ENCODE measurements at places on chromosomes 2 and 18. TPM values are rescaled to one million over a fixed set of nuclear protein-coding genes. Genes with fewer than 3 reads are reported as not detected.

DNA sequence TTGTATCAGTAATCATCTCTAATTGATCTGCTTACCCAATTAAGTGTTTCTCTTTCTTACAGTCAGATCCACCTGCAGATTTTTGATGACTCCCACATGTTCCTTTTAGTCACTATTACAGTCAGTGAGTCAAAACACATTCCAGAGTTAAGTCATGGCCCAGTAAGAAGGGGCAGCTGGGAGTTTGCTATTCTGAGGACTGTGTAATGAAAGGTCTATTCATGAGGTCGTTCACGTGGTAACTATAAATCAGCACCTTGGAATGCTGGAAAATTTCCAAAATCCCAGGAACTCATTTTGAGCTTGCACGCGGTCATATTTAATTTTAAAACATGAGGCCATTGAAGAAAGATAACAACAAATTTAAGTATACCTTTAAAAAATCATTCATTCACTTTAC is 252.5 kb downstream of the XIRP2 start:
- no peak overlapping the region for H3K27ac ChIP-seq
- H3K27me3 ChIP-seq = no peaks in the 10 kb centered on the region
- no peak overlapping the region for H3K4me3 ChIP-seq
- H3K4me1 ChIP-seq = no peaks in the 10 kb centered on the region
- no peaks in the 10 kb centered on the region for H3K36me3 ChIP-seq
- no peak for DNase-seq

GRCh38 chr2:60510713-60511112 is 42.7 kb downstream of the BCL11A start:
- H3K4me3 ChIP-seq = no peak overlapping the region
- H3K36me3 ChIP-seq = no peaks in the 10 kb centered on the region
- no peaks in the 10 kb centered on the region for H3K27me3 ChIP-seq
- peaks cover 3% of the 10 kb centered on the region for H3K4me1 ChIP-seq
- H3K27ac ChIP-seq = no peak overlapping the region

B3GNT7 gene
- 0.38 TPM for total RNA-seq

ZC3H15 gene
- total RNA-seq = 140 TPM

SH3RF3 gene
- total RNA-seq = 5.2 TPM

- no peaks in the 10 kb centered on the region for H3K4me1 ChIP-seq
- H3K4me3 ChIP-seq = no peak overlapping the region
- no peaks in the 10 kb centered on the region for H3K36me3 ChIP-seq
- H3K27ac ChIP-seq = no peak overlapping the region
- no peak for DNase-seq
These were observed 64.1 kb upstream of the ACVR1C start for GRCh38 chr2:157692768-157693167.

DNA sequence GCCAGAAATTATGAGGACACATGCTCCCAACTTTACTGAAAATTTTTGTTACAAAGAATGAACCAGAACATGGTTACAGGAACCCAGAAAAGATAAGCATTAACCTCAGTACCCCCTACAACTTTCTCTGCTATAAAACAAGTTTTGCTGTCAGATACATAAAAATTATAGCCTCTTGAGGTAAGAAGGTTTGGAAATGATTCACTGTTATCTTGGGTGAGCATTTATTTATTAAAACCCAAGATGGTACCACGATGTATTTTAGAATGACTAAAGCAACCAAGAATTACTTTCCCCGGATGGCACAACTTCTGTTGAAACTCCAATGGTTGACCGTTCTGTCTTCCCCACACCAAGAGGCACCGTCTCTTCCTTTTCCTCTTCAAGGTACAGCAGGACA is 72.9 kb downstream of the RBMS1 start:
- DNase-seq = no peak
- no peak overlapping the region for H3K4me3 ChIP-seq
- no peaks in the 10 kb centered on the region for H3K27me3 ChIP-seq

- H3K36me3 ChIP-seq = no peaks in the 10 kb centered on the region
- no peak overlapping the region for H3K27ac ChIP-seq
- H3K4me3 ChIP-seq = no peak overlapping the region
- H3K4me1 ChIP-seq = peaks cover 2% of the 10 kb centered on the region
- no peaks in the 10 kb centered on the region for H3K27me3 ChIP-seq
- no peak for DNase-seq
These were observed 5.9 kb upstream of the LRPPRC start for GRCh38 chr2:44001716-44002115.

- DNase-seq = no peak
- no peaks in the 10 kb centered on the region for H3K27me3 ChIP-seq
- no peaks in the 10 kb centered on the region for H3K4me1 ChIP-seq
- H3K27ac ChIP-seq = no peak overlapping the region
These were observed 137.3 kb downstream of the MYCN start for GRCh38 chr2:16077601-16078000.

IGFBP2 gene
- not detected for total RNA-seq

KRTCAP3 gene
- 12.8 TPM for total RNA-seq

- no peak for DNase-seq
- H3K4me1 ChIP-seq = peaks cover 13% of the 10 kb centered on the region
- H3K4me3 ChIP-seq = peak overlapping the region; percentile 0
- H3K27me3 ChIP-seq = no peaks in the 10 kb centered on the region
- peak overlapping the region; percentile 19 for H3K27ac ChIP-seq
- H3K36me3 ChIP-seq = no peaks in the 10 kb centered on the region
These were observed 258.5 kb downstream of the PTGR3 start for GRCh38 chr18:74950479-74950878.

DNA sequence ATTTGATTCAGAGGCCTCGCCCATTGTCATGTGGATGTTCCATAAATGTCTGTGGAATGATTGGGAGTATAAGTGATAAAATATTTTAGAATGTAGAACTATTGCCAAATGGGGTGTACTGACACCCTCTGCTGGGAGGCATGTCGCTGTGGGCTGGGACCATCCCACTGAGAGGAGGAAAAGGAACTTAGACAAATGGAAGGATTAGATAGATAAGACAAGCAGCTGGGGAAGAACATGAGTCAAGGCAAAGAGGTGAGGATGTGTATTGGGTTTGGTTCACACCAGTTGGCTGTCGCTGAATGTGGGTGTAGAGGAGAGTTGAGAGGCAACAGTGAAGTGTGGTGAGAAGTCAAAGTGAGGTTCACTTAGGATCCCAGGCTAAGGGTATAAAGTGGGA is 4.0 kb downstream of the C2orf74 start:
- no peak overlapping the region for H3K4me3 ChIP-seq
- H3K36me3 ChIP-seq = peaks cover 22% of the 10 kb centered on the region
- no peaks in the 10 kb centered on the region for H3K27me3 ChIP-seq
- no peaks in the 10 kb centered on the region for H3K4me1 ChIP-seq
- DNase-seq = no peak
- H3K27ac ChIP-seq = no peak overlapping the region

DPYSL5 gene
- total RNA-seq = not detected

NAPG gene
- 27.3 TPM for total RNA-seq

KCNK3 gene
- total RNA-seq = not detected

DNA sequence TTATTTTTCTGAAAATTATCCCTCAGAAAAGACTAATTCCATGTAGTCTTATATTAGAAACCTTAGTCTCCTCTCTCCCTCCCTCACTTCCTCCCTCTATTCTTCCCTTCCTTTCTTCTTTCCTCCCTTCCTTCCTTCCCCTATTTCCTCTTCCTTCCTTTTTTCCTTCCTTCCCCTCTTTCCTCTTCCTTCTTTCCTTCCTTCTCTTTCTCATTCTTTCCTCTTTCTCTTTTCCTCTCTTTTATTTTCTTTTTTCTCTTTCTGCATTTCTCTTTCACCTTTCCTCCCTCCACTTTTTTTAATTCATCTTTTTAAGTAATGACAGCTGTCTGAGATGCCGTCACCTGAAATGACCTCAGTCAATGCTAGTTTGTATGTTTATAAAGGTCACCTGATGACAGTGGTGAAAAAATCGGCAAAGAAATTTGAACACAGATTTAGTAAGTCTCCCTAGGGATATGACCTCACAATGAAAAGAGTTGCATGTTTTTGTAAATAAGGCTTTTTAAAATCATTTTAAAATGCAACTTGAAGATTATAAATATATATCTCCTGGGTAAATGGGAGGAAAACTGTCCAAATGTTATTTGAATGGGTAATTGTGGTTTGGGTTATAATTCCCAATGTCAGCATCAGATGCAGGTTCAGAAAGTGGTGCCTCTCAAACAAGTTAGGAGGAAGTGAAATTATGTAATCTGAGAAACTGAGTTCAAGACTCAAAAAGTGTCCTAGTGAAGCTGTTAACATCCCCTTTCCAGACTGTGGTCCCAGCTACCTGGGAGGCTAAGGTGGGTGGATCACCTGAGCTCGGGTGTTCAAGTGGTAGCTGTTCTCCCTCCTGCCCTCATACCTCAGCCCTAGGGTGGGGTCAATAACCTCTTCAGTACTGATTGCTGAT is 90.3 kb upstream of the ST3GAL5 start:
- no peak overlapping the region for H3K4me3 ChIP-seq
- H3K36me3 ChIP-seq = no peaks in the 10 kb centered on the region
- DNase-seq = no peak
- H3K27ac ChIP-seq = no peak overlapping the region
- no peaks in the 10 kb centered on the region for H3K4me1 ChIP-seq
- H3K27me3 ChIP-seq = no peaks in the 10 kb centered on the region

- H3K27me3 ChIP-seq = no peaks in the 10 kb centered on the region
- DNase-seq = no peak
- H3K36me3 ChIP-seq = no peaks in the 10 kb centered on the region
These were observed 419.0 kb downstream of the DSC3 start for GRCh38 chr18:30623401-30624065.

GRCh38 chr2:46091961-46092667 is 205.1 kb upstream of the EPAS1 start:
- H3K4me1 ChIP-seq = no peaks in the 10 kb centered on the region
- peaks cover 3% of the 10 kb centered on the region for H3K36me3 ChIP-seq
- H3K4me3 ChIP-seq = no peak overlapping the region
- no peak for DNase-seq
- no peaks in the 10 kb centered on the region for H3K27me3 ChIP-seq
- H3K27ac ChIP-seq = no peak overlapping the region

DNA sequence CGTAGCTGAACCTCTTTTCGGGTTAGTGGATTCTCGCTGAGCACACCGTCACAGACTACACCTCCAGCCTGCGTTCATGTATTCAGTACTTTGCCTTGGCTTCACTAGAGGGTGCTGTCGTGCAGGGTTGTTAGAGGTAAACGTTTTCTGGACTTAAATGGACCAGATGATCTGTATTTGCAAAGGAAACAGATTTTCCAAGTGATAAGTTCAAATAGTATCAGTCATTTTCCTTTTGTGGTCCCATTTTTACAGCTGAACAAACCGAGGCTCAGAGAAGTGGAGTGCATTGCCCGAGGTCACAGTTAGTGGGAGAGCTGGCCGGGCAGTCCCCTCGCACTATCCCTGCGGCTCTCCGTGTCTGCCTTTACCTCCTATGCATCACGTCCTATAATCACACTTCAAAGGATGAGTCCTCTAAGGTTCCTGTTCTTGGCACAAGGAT is 125.9 kb downstream of the MAP4K4 start:
- H3K4me1 ChIP-seq = peaks cover 37% of the 10 kb centered on the region
- no peak overlapping the region for H3K4me3 ChIP-seq
- DNase-seq = peak; percentile 48
